ENCODE measurements at places on chromosomes 12 and 14.

GRCh38 chr12:56151672-56152131 lies 685 bp upstream of the MYL6B start:
- no peak for DNase-seq

DNA sequence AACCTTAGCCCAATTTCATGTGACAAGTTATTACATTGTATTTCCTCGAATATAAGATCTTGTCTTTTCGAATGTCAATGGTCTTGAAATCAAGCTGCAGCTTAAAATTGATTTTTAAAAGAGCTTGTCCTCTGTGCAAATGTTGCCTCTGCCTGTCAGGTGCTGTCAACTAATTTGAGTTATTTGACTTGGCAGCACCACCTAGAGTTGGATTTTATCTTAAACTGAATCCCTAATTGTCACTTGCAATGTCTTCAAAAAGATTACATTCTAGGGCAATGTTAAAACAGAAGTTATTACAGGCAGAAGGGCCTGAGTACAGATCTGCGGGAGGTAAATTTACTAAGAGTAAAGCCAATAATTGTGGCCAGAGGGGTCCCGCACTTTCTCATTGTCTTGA lies 26.2 kb upstream of the TUNAR start:
- DNase-seq: no peak

DNA sequence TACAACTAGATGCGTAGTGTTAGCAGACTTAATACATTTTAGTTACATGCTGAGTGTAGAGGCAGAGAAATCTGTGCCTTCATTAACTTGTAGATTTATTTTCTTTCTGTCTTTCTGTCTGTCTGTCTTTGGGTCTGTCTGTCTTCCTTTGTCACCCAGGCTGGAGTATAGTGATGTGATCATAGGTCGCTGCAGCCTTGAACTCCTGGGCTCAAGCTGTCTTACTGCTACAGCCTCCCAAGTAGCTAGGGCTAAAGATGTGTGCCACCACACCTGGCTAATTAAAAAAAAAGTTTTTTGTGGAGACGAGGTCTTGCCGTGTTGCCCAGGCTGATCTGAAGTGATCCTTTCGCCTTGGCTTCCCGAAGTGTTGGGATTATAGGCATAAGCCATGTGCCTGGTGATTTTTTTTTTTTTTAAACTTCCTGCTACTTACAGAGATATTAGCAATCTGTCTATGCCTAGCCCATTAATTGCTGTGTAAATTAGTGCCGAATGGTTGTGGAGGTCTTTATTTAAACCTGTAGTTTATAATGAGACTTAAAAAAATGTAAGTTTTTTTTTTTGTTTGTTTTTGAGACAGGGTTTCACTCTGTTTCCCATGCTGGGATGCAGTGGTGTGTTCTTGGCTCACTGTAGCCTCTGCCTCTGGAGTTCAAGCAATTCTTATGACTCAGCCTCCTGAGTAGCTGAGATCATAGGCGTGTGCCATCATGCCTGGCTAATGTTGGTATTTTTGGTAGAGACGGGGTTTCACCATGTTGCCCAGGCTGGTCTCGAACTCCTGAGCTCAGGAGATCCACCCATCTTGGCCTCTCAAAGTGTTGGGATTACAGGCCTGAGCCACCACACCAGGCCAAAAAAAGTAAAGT lies 22.8 kb downstream of the ERC1 start:
- no peak for DNase-seq

GRCh38 chr14:95531969-95532368 lies 2.9 kb upstream of the GLRX5 start:
- DNase-seq: no peak

- no peak for DNase-seq
Observed at GRCh38 chr12:106631797-106632196, 49.0 kb downstream of the RFX4 start.

- DNase-seq: no peak
Observed at GRCh38 chr12:42593874-42594273, 4.3 kb upstream of the PRICKLE1 start.

All from GM03348 (cell line).